ENCODE measurements at places on chromosomes 5 and 9.

GRCh38 chr9:18141681-18142080 lies 332.3 kb upstream of the ADAMTSL1 start:
- no peaks in the 10 kb centered on the region for H3K4me1 ChIP-seq
- H3K4me3 ChIP-seq, result no peak overlapping the region
- no peaks in the 10 kb centered on the region for H3K36me3 ChIP-seq
- H3K27me3 ChIP-seq, result no peaks in the 10 kb centered on the region
- no peak overlapping the region for H3K27ac ChIP-seq

DNA sequence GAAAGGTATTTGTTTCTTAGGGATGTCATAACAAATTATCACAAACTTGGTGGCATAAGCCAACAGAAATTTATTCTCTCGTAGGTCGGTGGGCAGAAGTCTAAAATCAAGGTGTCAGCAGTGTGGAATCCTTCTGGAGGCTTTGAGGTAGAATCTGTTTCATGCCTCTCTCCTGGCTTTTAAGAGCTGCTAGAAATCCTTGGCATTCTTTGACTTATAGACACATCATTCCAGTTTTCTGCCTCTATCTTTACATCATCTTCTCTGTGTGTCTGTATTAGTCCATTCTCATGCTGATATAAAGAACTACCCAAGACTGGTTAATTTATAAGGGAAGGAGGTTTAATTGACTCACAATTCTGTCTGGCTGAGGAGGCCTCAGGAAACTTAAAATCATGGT lies 488.1 kb upstream of the PAPPA start:
- no peak overlapping the region for H3K4me3 ChIP-seq
- H3K27ac ChIP-seq, result no peak overlapping the region
- no peaks in the 10 kb centered on the region for H3K36me3 ChIP-seq
- H3K4me1 ChIP-seq, result no peaks in the 10 kb centered on the region
- DNase-seq, result no peak

- H3K4me1 ChIP-seq, result no peaks in the 10 kb centered on the region
- no peaks in the 10 kb centered on the region for H3K27me3 ChIP-seq
- H3K4me3 ChIP-seq, result no peak overlapping the region
- H3K36me3 ChIP-seq, result no peaks in the 10 kb centered on the region
Observed at GRCh38 chr5:98069876-98070512, 703.5 kb upstream of the RGMB start.

GRCh38 chr5:107594253-107595045 lies 76.3 kb downstream of the EFNA5 start:
- H3K27me3 ChIP-seq, result no peaks in the 10 kb centered on the region
- H3K4me1 ChIP-seq, result peaks cover 9% of the 10 kb centered on the region
- H3K4me3 ChIP-seq, result no peak overlapping the region
